Choroid plexus epithelial cell (primary cell): ENCODE measurements at places on chromosomes 1 and 21.
A peak's percentile ranks its signal among the peaks of the same experiment; 100 is the strongest.

DNA sequence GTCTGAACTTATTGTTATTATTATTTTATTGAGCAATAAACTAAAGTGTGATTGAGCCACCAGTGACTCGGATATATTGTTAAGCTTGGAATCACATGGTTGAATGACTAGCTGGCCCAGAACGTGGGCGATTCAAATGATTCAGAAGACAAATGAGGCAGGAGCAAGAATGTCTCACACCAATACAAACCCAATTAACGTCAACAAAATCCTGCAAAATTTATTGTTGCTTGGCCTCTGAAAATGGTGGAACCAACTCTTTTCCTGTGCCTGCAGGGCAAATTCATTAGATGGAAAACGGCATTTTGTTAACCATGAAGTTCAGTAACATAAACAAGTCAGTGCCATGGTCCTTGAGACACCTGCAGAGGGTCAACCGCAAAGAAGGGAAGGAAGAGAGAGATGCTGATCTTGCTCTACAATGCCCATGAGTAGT is 482.0 kb downstream of the SETD4 start:
- peak; percentile 69 for DNase-seq

DNA sequence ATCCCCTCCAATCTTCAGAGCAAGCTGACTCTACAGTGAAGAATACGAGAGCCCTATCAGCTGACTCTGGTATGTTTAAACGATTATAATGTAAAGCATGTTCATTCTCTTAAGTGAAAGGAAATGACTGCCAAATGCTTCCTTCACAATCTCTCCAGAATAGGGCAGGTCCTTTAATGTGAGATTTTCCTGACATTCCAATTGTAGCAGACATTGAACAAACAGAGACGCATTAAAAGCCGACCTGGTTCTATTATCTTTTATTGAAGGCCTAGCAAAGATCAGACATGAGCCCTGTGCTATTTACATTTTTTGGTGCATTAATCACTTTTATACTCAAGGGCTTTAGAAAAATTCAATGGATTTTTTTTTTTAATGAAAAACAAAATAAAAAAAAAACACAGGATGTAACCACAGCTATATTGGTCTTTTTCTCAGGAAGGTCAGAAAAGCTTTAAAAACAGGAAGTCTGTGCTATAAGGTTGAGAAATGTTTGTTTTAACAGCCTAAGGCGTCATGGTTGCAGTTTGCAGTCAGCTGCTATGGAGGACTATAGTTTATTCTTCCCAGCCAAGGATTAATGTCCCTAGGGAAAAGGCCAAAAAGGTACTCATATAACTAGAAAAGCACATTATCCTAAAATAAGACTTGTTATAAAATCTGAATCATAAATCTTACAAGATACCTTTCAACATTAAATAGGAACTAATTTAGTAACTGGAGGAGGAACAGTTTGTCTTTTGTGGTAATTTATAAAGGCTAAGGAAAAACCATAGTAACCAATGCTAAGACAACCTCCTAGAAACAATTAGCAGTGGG is 104.8 kb downstream of the RERE start:
- peak; percentile 92 for DNase-seq

- DNase-seq = no peak
These were observed 3.8 kb upstream of the AADACL3 start for GRCh38 chr1:12712076-12712475.

DNA sequence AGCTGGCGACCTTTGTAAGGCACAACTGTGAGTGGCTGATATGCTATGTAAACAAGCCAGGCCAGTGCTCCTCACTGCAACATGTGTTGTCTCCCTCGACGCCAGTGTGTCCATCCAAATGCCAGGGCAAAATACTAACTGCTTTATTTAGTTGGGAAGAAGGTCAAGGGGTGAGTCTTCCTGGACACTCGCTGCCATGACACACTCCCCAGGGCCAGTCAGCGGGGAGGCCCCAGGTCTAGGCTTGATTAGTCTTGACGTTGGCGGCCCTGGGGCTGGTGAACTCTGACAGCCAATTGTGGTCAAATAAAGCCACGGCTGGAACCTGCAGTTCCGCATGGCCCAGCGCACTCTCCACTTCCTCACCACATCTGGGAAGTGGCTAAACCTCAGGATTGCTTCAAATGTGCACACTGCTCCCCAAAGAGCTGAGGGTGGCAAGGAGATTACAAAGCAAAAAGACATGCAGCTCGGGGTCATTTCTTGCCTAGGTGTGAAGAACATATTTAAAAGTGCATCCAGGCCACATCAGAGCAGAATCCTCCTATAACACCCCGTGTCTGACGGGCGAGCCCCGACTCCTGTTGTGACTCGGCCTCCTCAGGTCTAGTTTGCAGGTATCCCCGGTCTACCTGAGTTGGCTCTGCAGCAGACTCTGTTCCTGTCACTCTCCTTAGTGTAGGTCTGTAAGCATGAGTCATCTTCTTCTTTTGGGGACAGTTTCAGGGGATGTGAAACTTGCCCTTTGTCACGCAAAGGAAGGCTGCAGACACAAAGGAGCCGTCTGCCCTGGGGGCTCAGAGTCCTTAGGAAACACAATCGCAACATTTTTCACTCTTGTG is 183.5 kb downstream of the RUNX1 start:
- DNase-seq = peak; percentile 66

DNA sequence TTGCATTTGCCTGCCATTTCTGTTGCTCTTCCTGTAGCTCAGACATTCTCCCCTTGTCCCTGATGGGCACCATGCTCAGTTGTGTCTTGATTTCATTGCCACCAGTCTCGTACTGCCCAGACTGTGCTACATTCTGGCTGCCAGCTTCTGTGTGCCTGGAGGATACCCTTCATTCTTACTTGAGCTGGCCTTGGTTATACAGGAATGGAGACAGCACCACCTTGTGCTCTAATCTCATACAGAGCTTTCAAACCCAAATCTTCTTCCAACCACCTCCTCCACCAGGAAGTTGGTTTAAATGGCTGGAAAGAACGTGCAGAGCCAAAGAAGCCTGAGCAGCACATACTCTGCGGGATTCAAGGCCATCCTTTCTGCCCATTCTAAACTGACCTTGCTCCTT is 165.3 kb downstream of the SLC35F3 start:
- peak; percentile 4 for DNase-seq

DNA sequence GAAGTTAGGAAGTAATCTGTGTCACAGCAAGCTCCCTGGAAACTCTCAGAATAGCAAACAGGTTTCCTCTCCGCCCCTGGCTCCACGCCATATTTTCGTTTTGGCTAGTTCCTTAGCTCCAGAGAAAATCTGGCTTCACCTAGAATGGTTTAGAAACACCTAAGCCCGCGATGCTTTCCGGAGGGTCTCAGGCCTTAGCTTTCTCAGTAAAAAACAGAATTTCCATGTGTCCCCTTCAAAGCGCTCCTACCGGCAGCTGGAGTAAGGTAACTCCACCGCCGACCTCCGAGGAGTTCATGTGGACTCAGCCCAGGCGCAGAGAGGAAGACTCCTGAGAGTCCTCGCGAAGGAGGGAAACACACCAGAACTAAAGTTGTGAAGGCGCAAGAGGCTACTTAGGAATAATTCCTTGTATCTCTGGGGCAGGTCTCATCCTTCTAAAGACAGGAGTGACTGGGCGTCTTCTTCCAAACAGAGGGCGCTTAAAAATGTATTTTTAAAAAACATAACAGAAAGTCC is 406 bp downstream of the KIAA0040 start:
- peak; percentile 11 for DNase-seq

- no peak for DNase-seq
These were observed 163.5 kb downstream of the PLXNA2 start for GRCh38 chr1:208080396-208081286.

- DNase-seq = no peak
These were observed 68.3 kb upstream of the RC3H1 start for GRCh38 chr1:174090471-174090870.

GRCh38 chr1:172966844-172967540 is 83.7 kb downstream of the TNFSF18 start:
- DNase-seq = peak; percentile 39

DNA sequence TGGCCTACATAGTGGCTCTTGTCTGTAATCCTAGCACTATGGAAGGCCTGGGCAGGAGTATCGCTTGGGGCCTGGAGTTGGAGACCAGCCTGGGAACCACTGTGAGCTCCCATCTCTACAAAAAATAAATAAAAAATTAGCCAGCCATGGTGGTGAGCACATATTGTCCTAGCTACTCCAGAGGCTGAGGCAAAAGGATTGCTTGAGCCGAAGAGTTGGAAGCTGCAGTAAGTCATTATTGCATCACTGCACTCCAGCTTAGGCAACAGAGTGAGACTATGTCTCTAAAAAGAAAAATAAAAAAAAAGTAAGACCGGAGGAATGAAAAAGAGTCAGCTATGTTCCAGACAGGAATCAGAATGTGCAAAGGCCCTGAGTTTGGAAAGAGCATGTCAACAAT is 115.3 kb downstream of the CYYR1 start:
- DNase-seq = no peak

- peak; percentile 60 for DNase-seq
These were observed 18.8 kb downstream of the TMPRSS15 start for GRCh38 chr21:18384771-18385170.

DNA sequence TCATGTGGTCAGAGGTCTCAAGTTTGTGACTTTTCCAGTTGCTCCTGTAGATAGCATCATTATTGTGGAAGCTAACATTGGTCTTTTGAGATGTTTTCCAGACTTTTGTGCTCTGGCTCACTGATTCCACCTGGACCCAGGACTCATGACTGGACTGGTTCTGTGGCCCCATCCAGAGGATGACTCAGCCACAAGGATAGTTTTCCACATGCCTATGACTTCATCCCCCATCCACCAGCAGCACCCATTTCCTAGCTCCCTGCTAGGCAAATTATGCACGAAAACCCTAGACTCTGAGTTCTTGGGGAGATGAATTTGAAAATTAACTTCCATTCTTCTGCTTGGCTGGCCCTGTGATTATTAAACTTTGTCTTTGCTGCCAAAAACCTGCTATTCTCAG is 949.3 kb downstream of the MRPL39 start:
- no peak for DNase-seq

GRCh38 chr21:20353351-20353750 is 644.9 kb upstream of the NCAM2 start:
- DNase-seq = no peak

GRCh38 chr21:15053500-15053899 is 11.3 kb downstream of the NRIP1 start:
- DNase-seq = no peak

- peak; percentile 82 for DNase-seq
These were observed 47.2 kb downstream of the GALNT2 start for GRCh38 chr1:230114237-230114651.

DNA sequence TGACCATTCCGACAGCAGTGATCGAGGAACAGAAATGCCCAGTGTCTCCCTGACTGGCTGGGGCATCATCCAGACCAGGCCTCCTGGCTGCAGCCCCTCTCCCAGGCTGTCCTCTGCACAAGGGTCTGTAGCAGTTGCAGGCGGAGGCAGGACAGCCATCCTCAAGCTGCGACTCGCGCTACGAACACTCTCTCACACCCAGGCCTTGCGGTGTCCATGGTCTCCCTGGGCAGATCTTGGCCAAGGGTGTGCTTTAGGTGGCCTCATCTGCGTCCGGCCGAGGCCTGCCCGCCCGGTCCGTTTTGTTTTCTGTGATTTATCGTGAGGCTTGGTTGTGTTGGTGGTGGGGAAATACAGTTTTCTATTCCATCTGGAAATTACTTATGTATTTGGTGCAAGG is 15.7 kb downstream of the FTCD start:
- DNase-seq = no peak

GRCh38 chr1:11788549-11789053 is 17.2 kb downstream of the MTHFR start:
- no peak for DNase-seq

- peak; percentile 44 for DNase-seq
These were observed 24.9 kb upstream of the TMEM52 start for GRCh38 chr1:1943834-1944570.

DNA sequence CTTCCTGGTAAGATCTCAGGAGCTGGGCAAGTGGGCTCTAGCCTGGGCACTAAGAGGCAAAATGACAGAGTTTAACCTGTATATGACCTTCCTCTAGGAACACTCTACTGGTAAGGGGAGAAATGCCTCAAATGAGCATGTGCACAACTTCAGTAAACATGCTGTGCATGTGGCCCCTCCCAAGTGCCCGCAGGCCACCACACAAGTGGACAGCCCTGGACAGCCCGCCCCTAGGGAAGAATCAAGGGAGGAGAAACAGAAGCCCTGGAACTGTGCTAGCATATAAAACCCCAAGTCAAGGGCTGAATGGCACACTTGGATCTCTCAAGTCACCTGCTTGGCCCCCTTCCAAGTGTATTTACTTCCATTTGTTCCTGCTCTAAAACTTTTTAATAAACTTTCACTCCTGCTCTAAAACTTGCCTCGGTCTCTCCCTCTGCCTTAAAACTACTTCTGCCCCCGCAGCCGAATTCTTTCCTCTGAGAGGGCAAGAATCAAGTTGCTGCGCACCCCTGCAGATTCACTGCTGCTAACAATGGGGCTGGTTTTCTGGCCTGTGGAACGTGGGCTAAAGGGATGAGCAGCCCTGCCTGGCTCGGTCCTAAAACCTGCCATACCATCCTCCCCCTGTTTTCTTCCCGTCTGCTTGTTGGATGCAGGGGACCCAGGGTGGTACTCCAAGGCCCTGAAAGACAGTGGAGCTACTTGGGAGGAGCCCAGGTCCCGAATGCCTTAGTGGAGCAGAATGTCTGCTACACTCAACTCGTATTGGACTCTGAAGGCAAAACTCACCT is 93.5 kb downstream of the IER5 start:
- no peak for DNase-seq

- no peak for DNase-seq
These were observed 1.2 kb upstream of the TPRG1L start for GRCh38 chr1:3623441-3624199.

DNA sequence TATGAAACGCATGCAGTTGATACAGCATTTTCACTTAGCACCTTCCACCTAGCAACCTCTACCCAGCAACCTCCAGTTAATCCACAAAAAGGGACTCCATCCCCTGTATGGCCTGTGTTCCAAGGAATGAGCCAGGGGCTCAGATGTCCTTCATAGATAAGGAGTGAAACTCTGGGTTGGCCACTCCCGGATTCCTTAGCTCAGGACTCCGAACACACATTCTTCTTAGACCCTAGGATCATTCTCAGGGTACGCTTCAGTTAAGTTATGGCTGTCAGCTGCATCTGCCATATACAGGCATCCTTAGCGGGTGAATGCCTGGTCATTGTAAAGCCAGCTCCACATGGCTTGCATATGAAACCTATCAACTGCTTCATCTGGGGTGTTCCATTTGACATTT is 15.9 kb upstream of the IFI6 start:
- DNase-seq = no peak

- DNase-seq = no peak
These were observed 464 bp downstream of the ACBD6 start for GRCh38 chr1:180501865-180502360.
